Activated T-cell treated with anti-CD3 and anti-CD28 coated beads for 4 hours (primary cell): ENCODE measurements at places on chromosomes 5 and 9.

- no peak for DNase-seq
Observed at GRCh38 chr5:119353686-119354366, 2.0 kb upstream of the TNFAIP8 start.

- DNase-seq, result peak; percentile 14
Observed at GRCh38 chr5:9544502-9545135, 1.3 kb downstream of the SEMA5A start.

DNA sequence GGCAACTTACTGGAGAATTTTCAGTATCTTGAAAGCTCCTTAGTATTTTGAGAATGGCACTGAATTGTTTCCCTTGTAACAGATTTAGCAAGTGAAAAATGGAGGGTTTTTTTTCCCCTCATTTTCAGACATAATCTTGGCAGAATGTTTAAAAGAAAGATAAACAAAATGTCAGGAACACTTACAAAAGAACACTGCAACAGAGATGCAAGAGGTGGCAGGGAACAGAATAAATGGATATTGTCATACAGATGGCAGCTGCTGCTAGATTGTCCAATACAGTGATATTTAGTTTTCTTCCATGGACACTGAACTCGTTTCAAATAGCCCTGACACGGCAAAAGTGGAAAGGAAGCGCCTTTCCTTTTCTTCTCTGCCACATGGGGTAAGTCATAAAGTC lies 76.9 kb upstream of the ZNF608 start:
- DNase-seq, result no peak

GRCh38 chr5:82808960-82809359 lies 268.2 kb downstream of the TMEM167A start:
- no peak for DNase-seq

DNA sequence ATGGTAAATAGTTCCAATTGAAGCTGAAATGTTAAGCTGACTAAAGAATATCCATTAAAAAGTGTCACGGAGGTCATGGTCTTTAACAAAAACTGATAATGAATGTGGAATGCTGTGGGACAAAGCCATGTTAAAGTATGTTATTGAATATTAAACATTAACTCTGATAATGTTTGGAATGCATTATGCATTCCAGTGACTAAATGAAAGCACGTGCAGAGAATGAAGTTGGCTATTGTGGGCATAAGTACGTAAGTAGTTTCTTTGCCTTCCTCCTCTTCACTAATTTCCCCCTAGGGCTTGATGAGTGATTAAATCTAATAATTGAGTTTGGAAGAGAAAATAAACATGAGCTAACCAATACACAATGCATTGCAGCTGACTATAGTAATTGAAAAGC lies 640.4 kb upstream of the CDH10 start:
- no peak for DNase-seq
